ENCODE measurements at places on chromosomes 7 and 10. TPM values are rescaled to one million over a fixed set of nuclear protein-coding genes. Genes with fewer than 3 reads are reported as not detected.

- no peak for DNase-seq
These were observed 24.9 kb upstream of the TNRC18 start for GRCh38 chr7:5448378-5449037.

DNA sequence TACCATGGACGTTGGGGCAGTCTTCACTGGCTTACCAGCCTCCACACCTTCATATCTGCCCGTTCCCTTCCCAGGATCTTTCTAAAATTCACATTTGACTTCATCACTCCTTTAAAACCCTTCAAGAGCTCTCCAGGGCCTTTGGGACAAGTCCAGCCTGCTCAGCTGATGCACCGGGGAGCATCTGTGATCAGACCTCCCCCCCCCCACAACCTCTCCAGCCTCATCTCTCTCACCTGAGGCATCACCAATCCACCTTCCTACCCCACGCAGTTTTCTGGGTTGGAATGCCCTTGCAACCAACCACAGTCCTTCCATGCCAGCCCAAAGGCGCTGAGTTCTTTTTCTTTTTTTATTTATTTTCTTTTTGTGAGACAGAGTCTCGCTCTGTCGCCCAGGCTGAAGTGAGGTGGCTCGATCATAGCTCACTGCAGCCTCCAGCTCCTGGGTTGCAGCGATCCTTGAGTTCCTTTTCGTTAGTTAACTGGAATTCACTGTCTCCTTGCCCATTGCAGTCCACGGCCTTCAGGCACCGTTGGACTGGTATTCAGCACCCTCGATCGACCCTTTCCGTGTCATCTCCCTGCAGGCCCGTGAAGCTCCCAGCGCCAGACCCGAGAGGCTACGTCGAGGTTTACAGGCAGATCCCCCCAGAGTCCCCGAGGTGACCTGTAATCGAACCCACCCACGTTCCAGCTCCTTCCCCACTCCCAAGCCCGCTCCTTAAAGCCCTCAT is 654 bp downstream of the ALKBH4 start:
- DNase-seq, result no peak

- no peak for DNase-seq
These were observed 7.1 kb upstream of the ZMIZ1 start for GRCh38 chr10:79061441-79062315.

DNA sequence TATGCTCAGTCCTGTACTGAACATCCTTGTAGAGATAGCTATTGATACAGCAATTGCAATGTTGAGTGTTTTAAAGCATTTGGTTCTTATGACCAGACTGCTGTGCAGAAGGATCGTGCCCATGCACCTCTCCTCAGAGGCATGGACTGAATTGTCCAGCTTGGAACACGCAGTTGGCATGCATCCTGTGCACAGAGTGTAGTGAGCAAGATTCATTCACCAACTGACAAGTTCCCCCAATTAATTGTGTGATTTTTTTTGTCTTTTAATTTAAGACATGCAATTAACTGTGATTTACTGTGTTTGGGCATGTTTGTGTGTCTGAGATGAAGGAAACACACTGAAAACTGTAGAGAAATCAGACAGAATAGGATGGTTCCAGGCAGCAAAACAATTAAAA is 323.7 kb downstream of the CDK14 start:
- no peak for DNase-seq

- no peak for DNase-seq
These were observed 26.1 kb upstream of the DUSP5 start for GRCh38 chr10:110471566-110472139.

DNA sequence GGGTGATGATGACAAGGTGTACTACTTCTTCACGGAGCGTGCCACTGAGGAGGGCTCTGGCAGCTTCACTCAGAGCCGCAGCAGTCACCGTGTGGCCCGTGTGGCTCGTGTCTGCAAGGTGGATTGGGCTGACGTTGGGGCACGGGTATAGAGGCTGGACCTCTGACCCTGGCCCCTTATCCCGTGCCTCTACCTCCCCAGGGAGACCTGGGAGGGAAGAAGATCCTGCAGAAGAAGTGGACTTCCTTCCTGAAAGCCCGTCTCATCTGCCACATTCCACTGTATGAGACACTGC is 8.4 kb downstream of the MRPL43 start:
- no peak for DNase-seq

DNA sequence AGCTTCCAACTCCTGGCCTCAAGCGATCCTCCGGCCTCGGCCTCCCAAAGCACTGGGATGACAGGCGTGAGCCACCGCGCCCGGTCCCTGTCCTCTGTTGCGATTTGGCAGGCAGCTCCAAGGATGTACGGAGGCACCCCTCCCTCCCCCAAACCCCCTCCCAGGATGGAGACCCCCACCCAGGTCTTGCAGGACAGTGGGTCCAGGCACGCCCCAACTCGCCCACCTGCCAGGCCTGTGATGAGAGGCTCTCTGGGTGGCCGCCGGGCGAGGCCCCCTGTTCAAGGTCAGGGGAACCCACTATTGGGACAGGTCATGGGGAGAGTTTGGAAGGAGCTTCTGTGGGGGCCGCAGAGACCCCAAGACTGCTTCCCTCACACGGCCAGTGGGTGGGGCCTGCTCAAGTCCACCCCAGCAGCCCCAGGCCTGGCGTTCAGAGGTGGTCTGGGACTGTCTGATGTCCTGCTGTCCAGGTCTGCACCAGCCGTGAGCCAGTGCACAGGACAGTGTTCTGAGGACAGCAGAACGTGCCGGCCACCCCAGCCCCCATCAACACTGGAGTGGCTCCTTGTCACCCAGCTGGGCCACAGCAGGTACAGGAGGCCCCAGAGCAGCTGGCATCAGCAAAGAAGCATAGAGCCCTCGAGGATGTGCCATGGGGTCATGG is 2.5 kb downstream of the ADAP1 start:
- no peak for DNase-seq

GRCh38 chr7:158366346-158366745 is 221.3 kb downstream of the PTPRN2 start:
- DNase-seq, result no peak

DNA sequence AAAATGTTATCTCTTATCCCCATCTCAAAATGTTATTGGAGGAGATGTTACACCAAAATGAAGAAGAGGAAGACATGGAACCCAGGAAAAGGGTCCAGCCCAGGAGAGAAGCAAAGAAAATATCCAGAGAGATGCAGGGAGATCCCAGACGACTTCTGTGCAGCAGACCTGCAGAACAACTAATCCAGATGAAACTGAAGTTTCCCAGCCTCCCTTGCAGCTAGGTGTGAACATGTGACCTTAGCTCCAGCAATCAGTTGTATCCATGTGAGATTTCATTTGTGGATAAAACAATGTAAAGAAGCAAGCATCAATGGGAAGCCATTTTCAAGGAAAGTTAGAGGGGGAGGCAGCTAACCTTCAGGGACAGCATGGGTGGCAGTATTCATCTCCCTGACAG is 55.8 kb upstream of the NANOS1 start:
- no peak for DNase-seq

GRCh38 chr10:104903433-104903832 is 262.3 kb downstream of the SORCS3 start:
- no peak for DNase-seq

- DNase-seq, result no peak
These were observed 402.6 kb upstream of the MKI67 start for GRCh38 chr10:128528781-128529180.

DNA sequence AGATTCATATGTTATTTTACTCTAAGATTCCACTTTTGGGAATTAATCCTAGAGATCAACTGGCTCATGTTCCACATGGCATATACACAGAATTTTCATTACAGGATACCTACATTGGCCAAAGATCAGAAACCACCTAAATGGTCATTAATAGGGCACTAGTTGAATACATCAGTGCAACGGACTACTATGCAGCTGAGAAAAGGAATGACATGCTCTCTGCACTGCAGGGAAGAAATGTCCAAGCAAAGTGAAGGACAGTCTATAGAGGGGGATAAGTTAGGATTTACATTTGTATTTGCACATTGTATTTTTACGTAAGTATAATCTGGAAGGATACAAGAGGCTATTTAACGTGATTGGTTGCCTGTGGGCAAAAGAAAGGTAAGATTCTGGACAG is 67.7 kb upstream of the PRLHR start:
- DNase-seq, result no peak

ADAMTS14 gene
- 0.37 TPM for total RNA-seq

AMPH gene
- 0.53 TPM for total RNA-seq

OPN1SW gene
- not detected for total RNA-seq

Data from activated T-cell treated with anti-CD3 and anti-CD28 coated beads, Interleukin-2, amount 50 U/mL, for 72 hours (primary cell).